ENCODE measurements at places on chromosomes 16 and 17. TPM values are rescaled to one million over a fixed set of nuclear protein-coding genes. Genes with fewer than 3 reads are reported as not detected.
A peak's percentile ranks its signal among the peaks of the same experiment; 100 is the strongest.

The ANKFN1 gene
- not detected for total RNA-seq

The GGA3 gene
- total RNA-seq: 119 TPM

The TSPOAP1 gene
- 22.5 TPM for total RNA-seq

DNA sequence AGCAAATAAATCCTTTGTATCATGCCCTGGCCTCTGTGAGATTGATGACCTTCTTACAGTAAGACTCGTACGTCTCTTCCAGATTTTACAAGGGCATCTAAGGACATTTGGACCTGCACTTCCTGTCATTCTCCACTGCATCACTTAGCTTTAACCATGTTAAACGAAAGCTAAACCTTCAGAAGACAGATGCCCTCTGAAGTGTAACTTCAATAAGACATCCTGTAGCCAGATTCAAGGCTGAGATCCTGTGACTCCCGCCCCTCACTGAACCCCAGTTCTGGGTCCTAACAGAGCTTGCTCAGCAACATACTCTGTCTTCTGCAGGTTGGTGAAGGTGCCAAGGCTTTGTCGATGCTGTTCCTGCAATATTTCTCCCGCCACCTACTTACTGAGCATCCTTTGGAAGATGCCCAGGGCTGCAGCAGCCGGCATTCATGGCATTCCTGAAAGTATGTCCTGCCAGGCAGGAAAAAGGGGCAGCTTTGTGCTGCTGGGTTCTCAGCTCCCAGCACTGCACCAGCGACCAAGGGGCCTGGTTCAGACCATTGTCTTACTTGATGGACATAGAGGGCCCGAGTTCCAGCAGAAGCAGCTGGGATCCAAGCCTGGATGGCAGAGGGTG, 131.1 kb downstream of the AXIN2 start:
- no peak for DNase-seq
- no peaks in the 10 kb centered on the region for H3K36me3 ChIP-seq
- no peak overlapping the region for H3K4me3 ChIP-seq
- H3K27ac ChIP-seq: no peak overlapping the region
- H3K4me1 ChIP-seq: no peaks in the 10 kb centered on the region

DNA sequence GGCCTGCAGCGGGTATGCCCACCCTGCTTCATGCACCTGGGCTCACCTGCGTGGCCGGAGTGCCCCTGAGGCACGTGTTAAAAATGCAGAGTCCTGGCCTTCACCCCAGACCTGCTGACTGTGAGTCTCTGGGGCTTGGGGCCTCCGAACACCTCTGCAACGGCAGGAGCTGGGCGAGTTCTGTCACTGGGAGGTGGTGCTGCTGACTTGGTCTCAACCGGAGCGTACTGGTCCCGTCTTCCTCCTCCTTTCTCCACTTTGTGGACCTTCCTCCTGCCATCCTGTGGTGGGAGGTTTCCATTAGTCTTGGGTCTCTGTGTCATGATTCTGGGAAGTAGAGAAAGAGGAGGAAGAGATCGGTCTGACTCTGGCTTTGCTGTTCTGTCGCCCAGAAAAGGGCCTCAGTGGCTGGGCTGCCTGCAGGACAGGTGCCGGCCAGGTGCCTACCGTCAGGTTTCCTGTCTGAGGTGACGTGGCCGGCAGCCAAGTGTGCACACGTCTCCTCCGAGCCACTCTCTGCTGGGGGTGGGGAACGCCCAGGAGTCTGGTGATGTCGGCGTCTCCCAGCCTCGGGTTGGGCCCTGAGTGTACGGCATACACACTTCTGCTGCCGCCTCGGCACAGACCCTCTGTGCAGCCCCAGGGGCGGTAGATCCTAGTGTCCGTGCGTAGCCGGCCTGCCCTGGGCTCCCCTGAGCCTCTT, 6.9 kb downstream of the TSC2 start:
- DNase-seq: no peak
- no peaks in the 10 kb centered on the region for H3K27me3 ChIP-seq
- H3K4me1 ChIP-seq: no peaks in the 10 kb centered on the region
- H3K36me3 ChIP-seq: peaks cover 62% of the 10 kb centered on the region

GRCh38 chr17:7852262-7852670, 2.6 kb upstream of the TMEM88 start:
- no peak overlapping the region for H3K4me3 ChIP-seq
- H3K36me3 ChIP-seq: peaks cover 58% of the 10 kb centered on the region
- H3K4me1 ChIP-seq: peaks cover 35% of the 10 kb centered on the region
- no peaks in the 10 kb centered on the region for H3K27me3 ChIP-seq
- peak overlapping the region; percentile 71 for H3K27ac ChIP-seq
- no peak for DNase-seq

DNA sequence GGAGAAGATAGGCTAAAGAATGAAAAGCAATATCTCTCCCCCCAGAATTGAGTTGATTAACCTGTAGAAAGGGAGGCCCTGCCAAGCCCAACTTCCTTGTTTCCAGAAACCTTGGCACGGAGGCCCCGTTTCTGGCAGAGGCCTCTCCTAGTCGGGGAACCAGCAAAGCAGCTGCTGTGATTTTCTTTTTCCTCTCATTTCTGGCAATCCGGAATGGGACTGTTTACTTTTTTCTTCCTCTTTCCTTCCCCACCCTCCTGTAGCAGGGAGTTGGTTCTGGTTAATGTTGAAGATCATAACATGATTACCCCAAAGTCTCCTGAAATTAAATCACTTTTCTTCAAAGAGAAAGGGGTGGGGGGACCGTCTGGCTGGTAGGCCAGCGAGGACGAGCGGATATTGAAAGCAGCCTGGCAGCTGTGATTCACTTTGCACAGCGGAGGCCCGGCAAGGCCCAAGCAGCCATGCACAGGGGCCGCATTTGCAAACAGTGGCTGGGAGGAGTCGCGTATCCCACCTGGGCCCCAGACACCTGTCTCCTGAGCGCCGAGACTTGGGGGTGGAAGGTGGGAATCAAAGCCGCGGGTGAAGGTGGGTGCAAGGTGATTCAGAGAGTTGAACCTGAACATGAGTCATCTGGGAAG, 51.5 kb downstream of the NTN1 start:
- DNase-seq: no peak
- H3K4me1 ChIP-seq: no peaks in the 10 kb centered on the region
- H3K4me3 ChIP-seq: no peak overlapping the region
- H3K27ac ChIP-seq: no peak overlapping the region
- H3K36me3 ChIP-seq: no peaks in the 10 kb centered on the region

DNA sequence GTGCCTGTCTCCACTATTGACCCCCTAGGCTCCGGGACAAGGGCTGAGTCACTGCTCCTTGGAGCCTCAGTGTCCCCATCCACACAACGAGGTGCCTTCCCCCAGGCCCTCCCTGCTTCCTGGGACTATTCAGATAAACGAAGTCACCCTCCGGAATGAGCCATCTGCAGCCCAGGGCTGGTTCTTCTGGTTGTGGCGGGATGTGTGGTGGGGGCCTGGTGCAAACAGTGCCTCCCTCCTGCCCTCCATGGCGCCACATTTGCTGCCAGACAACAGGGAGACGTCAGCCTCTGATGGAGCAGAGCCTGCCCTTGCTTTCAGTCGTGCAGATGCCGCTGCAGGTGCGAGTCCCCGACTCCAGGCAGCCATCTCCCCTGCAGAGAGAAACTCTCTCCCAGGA, 5.1 kb upstream of the KRT16 start:
- peaks cover 11% of the 10 kb centered on the region for H3K27me3 ChIP-seq
- H3K36me3 ChIP-seq: no peaks in the 10 kb centered on the region
- no peak overlapping the region for H3K4me3 ChIP-seq
- no peak overlapping the region for H3K27ac ChIP-seq

DNA sequence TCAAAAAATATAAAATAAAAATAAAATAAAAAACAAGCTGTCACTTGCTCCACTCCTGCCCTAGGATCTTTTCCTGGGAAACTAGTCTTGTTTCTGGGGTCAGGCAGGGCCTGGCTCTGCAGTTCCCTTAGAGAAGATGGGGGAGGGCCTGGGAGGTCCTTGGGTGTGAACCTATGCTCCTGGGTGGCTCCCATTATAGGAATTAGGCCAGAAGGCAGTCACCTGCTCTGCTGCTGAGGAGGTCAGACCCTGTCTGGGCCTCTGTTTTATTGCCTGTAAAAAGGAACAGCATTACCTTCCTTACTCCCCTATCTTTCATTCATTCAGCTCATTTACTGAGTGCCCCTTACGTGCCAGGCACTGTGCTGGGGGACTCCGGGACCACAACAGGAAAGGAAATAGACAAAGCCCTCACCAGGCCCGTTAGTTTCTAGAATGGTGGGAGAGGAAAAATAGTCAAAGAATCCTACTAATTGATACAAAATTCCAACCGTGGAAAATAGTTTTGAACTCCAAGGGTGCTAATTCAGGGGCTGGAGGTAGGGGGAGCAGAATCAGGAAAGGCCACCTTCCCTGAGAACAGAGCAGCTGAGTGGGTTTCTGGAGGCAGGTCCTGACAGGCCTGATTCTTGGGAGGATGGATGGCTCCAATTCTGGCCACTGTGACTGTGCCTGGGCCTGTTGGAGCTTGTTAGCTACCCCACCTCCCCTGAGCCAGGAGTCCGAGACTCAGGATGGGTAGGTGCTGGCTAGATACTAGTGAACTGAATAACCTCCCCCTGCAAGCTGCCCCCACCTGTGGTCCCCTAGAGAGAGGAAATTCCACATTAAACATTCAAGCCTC, 1.3 kb upstream of the SLC46A1 start:
- H3K27me3 ChIP-seq: peaks cover 4% of the 10 kb centered on the region
- peak overlapping the region; percentile 24 for H3K4me3 ChIP-seq
- no peaks in the 10 kb centered on the region for H3K36me3 ChIP-seq
- H3K27ac ChIP-seq: no peak overlapping the region

DNA sequence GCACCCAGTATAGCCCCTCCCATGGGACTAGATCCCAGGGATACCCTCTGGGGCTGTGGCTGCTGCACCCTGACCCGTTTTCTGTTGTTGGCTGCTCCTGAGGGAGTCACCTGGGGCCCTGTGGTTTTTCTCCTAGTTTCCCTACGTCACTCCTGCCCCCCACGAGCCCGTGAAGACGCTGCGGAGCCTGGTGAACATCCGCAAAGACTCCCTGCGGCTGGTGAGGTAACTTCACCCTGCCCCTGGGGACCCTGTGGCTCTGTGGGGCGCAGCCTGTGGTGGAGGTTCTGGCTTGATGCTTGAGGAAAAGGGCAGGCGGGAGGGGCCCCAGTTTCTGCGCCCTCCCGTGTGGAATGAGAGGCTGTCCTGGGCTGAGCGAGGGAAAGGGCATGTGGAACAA, 27.2 kb downstream of the MGRN1 start:
- peak overlapping the region; percentile 61 for H3K27ac ChIP-seq
- DNase-seq: peak; percentile 41
- no peak overlapping the region for H3K4me3 ChIP-seq
- peaks cover 27% of the 10 kb centered on the region for H3K4me1 ChIP-seq
- no peaks in the 10 kb centered on the region for H3K27me3 ChIP-seq

- DNase-seq: no peak
- peaks cover 40% of the 10 kb centered on the region for H3K36me3 ChIP-seq
- H3K27ac ChIP-seq: peak overlapping the region; percentile 97
- H3K4me3 ChIP-seq: peak overlapping the region; percentile 96
- H3K4me1 ChIP-seq: peaks cover 25% of the 10 kb centered on the region
Measured at GRCh38 chr16:30533748-30534367, 800 bp downstream of the ZNF747 start.

All from activated B cell treated with CpG ODN at 0.5 μM for 24 hours (primary cell).